ENCODE measurements at places on chromosomes 2 and 18.

DNA sequence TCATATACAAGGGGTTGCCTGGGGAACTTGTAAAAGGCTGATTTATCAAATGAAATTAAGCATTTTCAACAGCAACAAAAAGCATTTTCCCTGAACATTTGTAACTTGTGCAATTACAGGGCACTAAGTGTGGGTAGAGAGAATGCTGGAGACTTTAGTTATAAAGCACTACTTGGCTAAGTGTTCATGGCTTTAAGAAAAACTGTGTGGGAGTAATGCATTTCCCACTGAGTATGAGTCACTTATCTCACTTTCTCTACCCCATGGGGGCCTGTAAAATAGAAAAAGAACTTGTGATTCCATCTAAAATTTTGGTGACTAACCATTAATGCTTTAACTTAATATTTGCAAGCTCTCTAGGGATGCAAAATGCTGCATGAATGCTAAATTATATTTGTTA lies 193.4 kb downstream of the CCDC102B start:
- DNase-seq: peak; percentile 76

GRCh38 chr18:75168619-75169018 lies 40.3 kb downstream of the PTGR3 start:
- DNase-seq: no peak

GRCh38 chr2:210667711-210668110 lies 111.3 kb downstream of the CPS1 start:
- DNase-seq: no peak

- peak; percentile 51 for DNase-seq
Observed at GRCh38 chr2:173658946-173659371, 304.3 kb downstream of the CDCA7 start.

- DNase-seq: no peak
Observed at GRCh38 chr2:57973621-57974186, 72.9 kb upstream of the VRK2 start.

DNA sequence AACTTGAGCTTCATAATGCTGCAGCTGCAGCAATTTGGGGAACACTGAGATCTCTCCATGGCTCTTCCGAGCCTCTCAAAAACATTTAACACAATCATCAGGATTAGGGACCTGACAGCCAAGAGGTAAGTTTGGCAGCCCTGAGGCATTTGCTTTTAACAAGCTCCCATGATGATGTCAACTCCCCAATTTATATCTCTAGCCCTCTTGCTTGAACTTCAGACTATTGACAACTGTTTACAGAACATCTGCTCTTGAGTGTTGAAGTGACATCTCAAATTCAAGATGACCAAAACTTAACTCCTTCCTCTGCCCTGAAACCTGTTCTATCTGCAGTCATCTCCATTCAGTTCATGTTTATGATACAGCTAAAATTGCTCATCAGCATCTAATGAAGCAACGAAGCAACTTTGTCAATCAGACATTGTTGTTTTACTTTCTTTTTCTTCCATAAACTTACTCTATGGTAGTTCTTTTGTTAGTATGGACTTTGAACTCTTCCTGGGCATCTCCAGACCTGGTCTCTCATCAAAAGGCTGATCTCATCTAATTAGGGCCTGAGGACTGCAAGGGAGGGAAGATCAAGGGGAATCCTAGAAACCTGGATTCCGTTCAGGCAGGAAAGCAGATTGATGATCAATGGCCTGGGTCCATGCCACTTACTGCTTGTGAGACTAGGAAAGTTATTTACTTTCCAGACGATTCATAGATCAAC lies 48.1 kb downstream of the SEMA4F start:
- no peak for DNase-seq

DNA sequence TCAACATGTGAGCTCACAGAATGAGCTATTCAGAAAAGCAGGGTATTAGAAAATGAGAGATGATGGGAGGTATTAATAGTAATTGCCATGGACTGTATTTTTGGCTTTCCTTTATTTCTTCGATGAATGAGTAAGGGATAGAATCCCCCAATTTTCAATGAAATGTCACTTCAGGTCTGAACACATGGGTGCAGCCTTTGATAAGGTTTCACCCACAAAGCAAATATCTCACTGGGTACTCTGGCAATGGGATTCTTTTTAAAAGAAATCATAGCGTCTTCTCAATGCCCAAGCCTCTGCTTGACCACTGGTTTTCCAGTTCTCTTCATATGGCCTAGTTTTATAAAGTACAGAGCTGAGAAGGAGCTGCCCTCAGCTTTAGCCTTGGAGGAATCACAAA lies 610.5 kb upstream of the FANCL start:
- DNase-seq: no peak

- DNase-seq: no peak
Observed at GRCh38 chr2:69086466-69086865, 73.5 kb downstream of the ANTXR1 start.

- DNase-seq: no peak
Observed at GRCh38 chr2:82476094-82476493, 1983.0 kb downstream of the SUCLG1 start.

DNA sequence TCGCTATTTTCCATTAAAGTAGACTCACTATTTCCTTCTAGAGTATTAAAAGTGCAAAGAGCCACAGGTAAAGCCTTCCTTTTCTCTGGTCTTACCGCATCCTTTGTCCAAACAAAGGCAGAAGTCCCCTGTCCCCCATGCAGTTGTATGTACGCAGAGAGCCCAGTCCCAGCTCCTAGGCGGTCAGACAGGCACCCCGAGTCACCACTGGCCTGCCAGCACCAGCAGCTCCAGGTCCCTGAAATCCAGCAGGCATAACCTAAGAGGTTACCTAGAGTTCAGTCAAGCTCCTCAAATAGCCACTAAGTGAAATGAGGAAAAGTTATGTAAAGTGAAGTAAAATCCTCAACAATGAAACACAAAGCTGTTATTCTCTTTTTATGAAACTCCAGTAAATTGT lies 60.4 kb upstream of the TWIST2 start:
- DNase-seq: no peak

- DNase-seq: no peak
Observed at GRCh38 chr2:62547854-62548253, 41.9 kb upstream of the TMEM17 start.

DNA sequence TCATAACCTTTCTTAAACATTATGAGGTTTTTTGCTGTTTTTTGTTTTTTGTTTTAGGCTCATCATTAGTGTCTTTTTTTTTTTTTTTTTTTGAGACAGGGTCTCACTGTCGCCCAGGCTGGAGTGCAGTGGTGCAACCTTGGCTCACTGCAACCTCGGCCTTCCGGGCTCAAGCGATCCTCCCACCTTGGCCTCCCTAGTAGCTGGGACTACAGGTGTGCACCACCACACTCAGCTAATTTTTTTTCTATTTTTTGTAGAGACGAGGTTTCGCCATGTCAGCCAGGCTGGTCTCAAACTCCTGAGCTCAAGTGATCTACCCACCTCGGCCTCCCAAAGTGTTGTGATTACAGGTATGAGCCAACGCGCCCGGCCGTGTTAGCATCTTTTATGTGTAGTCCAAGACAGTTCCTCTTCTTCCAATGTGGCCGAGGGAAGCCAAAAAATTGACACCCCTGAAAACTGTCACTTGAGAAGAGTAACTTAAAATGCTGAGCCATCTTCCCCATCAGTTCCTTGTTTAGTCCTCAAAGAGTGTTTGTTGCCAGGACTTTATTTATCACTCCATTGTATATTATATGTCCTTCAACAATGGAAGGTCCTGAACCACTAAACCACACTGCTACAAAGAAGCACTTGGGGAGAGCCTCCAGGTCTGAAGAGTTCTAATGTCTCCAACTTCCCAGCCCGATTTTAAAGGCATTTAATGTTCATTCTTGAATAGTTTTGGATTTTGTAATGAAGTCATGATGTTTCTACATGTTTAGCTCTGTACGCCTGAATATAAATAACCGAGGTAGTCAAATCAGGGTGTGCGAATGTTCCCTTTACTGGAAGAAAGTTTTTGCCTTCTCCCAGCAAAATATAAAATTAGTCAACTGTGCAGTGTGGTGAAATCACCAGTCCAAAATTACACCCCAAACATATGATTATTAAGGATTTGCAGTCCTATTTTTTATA lies 26.4 kb downstream of the ZNF516 start:
- no peak for DNase-seq

DNA sequence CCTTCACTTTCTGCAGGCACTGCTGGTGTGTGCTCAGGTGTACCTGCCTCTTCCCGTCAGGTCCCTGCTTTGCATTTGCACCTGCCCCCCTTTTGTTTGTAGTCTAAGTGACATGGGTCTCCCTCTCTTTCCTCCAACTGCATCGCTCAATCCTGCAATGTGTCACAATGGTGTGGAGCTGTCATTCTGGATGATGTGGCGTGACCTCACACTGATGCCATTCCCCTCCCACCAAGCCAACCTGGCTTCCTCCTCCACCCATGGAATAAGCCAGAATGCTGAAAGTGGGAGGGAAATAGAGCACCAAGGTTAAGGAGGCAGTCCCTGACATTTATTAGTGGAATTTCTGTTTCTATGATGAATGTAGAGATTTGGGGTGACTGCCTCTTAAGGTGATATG lies 156.7 kb downstream of the ZBTB7C start:
- DNase-seq: no peak

- no peak for DNase-seq
Observed at GRCh38 chr18:78138983-78139496, 840.6 kb upstream of the SALL3 start.

GRCh38 chr2:127355407-127356008 lies 32.3 kb downstream of the MAP3K2 start:
- no peak for DNase-seq

- no peak for DNase-seq
Observed at GRCh38 chr2:203898657-203899056, 31.1 kb downstream of the CTLA4 start.

- no peak for DNase-seq
Observed at GRCh38 chr2:49937432-49937831, 783.1 kb upstream of the FSHR start.

- DNase-seq: no peak
Observed at GRCh38 chr18:71079606-71080005, 790.8 kb downstream of the SOCS6 start.

- no peak for DNase-seq
Observed at GRCh38 chr18:48904091-48904490, 46.7 kb downstream of the SMAD7 start.

- DNase-seq: no peak
Observed at GRCh38 chr2:19797871-19798270, 103.9 kb downstream of the TTC32 start.

DNA sequence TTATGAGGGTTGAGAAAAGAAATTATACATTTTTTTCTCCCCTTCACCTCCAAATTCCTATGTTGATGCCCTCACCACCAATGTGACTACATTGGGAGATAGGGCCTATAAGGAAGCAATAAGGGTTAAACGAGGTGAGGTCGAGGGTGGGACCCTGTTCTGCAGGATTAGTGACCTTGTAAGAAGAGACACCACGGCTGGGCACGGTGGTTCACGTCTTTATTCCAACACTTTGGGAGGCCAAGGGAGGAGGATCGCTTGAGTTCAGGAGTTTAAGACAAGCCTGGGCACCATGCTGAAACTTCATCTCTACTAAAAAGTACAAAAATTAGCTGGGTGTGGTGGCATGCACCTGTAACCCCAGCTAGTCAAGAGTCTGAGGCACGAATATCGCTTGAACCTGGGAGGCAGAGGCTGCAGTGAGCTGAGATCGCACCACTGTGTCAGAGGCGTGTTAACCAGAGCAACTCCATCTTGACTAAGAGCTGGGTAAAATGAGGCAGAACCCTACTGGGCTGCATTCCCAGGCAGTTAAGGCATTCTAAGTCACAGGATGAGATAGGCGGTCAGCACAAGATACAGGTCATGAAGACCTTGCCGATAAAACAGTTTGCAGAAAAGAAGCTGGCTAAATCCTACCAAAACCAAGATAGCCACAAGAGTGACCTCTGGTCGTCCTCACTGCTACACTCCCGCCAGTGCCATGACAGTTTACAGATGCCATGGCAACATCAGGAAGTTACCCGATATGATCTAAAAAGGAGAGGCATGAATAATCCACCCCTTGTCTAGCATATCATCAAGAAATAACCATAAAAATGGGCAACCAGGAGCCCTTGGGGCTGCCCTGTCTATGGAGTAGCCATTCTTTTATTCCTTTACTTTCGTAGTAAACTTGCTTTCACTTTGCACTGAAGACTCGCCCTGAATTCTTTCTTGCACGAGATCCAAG lies 77.0 kb downstream of the NCAPH start:
- peak; percentile 24 for DNase-seq

GRCh38 chr2:128750328-128751165 lies 431.9 kb upstream of the HS6ST1 start:
- no peak for DNase-seq
